LoVo (cell line): ENCODE measurements at places on chromosomes 2 and 18.

DNA sequence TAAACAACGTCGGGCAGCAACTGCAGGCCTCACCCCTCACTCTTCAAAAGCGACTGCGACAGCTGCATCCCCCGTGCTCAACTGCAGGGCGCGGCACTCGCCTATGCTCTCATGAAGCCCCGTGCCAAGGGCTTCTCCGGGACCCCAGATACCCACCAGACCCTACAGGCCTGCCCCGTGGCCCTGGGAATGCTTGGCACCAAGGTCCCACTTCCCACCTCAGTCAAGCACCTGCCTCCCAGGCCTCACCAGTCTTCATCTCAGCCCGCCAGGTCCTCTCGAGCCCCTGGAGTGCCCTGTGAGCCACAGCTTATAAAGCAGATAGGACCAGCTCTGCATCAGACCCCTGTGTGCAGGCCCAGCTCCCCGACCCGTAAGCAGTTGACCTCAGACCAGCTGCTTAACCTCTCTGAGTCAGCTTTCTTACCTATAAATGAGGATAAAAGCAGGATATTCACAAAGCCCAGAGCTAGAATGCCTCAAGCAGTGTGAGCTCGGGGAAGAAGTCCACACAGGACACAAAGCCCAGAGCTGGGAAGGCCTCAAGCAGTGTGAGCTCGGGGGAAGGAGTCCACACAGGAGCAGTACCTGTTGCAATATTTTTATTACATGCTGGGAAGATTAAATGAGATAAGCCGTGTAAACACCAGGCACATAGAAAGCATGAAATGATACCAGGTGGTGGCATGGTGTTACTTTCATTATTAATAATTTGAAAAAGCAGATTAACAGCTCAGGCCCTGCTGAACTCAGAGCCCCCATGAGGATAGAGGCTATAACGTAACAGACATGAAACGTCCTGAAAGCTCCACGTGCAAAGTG, 96.9 kb downstream of the HDAC4 start:
- no peak for DNase-seq

DNA sequence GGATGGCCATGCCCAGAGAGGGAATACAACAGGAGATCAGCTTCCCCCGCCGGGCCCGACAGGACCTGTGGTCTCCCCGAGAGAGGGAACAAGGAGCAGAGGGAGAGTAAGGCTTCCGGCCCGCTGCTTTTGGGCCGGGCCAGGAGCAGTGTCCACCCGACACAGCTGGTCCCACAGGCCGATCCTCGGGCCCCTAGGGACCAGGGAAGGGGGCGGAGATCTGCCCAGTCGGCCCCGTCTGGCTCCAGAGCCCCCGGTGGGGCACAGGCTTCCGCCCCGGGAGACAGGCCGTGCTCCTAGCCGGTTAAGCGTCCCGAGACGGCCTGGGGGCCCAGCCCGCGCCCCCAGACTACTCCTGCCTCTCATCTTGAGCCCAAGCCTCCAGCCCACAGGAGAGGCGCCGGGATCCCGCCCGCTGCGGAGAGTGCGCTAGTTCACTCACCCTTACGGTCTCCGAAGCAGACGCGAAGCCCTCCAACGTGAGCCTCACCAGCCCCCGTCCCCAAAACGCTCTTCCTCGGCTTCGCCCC, at the start of gene MCFD2:
TSS of gene MCFD2 (minus strand) at position 526 of the 530 bp plus-strand sequence. CDS start 6,635 bp downstream, outside the sequence.
- DNase-seq = no peak

- peak; percentile 75 for DNase-seq
Measured at GRCh38 chr2:101998896-101999789, 7.4 kb downstream of the IL1R2 start.

- no peak for DNase-seq
Measured at GRCh38 chr2:78864205-78864604, 161.3 kb upstream of the REG3G start.

DNA sequence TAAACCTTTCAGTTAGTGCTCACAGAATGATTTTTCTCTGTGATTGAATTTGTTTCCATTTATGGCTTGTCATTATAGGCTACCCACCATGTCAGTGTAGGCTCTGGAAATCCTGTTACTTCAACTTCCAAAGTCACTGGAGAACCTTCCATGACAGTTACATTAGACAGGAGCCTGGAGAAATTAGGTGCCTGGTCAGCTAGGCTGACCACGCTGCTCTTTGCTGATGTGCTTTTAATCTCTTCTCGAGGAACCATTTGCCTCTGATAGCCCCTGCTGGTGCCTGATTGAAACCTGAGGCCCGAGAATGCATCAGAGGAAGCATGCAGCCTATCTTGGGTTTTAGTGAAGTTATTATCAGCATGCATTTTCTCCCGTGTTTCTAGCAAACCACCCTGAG, 29.6 kb upstream of the TTN start:
- DNase-seq = no peak

- peak; percentile 44 for DNase-seq
Measured at GRCh38 chr2:25885933-25886332, 7.6 kb upstream of the ASXL2 start.

- DNase-seq = no peak
Measured at GRCh38 chr2:37770797-37771196, 99.4 kb upstream of the CDC42EP3 start.
